ENCODE measurements at places on chromosomes 3 and 15. TPM values are rescaled to one million over a fixed set of nuclear protein-coding genes. Genes with fewer than 3 reads are reported as not detected.

Gene VIPR1
- total RNA-seq, result 320 TPM

Gene TMED3
- total RNA-seq, result 52.0 TPM

GRCh38 chr3:59553076-59553475 lies 503.3 kb upstream of the CFAP20DC start:
- H3K27ac ChIP-seq, result no peak overlapping the region
- no peaks in the 10 kb centered on the region for H3K27me3 ChIP-seq
- H3K36me3 ChIP-seq, result no peaks in the 10 kb centered on the region
- no peak overlapping the region for H3K4me3 ChIP-seq
- H3K4me1 ChIP-seq, result no peaks in the 10 kb centered on the region

DNA sequence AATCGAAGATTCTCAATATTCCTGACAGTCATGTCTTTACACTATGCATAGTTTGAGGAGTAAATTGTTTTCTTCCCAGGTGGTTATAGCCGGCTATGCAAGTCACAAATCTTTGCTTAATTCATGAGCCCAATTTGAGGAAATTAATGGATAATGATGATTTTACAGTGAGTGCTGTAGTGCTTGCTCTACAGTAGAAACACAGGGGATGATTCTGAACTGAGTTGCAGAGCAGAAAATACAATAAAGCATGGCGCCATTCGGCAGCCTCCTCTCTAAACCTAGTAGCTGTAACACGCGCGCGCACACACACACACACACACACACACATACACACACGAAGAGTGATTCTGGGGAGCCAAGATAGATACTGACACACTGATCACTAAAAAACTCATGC lies 181.7 kb upstream of the DPH6 start:
- H3K4me3 ChIP-seq, result no peak overlapping the region
- H3K36me3 ChIP-seq, result no peaks in the 10 kb centered on the region
- no peak overlapping the region for H3K27ac ChIP-seq
- no peaks in the 10 kb centered on the region for H3K4me1 ChIP-seq

DNA sequence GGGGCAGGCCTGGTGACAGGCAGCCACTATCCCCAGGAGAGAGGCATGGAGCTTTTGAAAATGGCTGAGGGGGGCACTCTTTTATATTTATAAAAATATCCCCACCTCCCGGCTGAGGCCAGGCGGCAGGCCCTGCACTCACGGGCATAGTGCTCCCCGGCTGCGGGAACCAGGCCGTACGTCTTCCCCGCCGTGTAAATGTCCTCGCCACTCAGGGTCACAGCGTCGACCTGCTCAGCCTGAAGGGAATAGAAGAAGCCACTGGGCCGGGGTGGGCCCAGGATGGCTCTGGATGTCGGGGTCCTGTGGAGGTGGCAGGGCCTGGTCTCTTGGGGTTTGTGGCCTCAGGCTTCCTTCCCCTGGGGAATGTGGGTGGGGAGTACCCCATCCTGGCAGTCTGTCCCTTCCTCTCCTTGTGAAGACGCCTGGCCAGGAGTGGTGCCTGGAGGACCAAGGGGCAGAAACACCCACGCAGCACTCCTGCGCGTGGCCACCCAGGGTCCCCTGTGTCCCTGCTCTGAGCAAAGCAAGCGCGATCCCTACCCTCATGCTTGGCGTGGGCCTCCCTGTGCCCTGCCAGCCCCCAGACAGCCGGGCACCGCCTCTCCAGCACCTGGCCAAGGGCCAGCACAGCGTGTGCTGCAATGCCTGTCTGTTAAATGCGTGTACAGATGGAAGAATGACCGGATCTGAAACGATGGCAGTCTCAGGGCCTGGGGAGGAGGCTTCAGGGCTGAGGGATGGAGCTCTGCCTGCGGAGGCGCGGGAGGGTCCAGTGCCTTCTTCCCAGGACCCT lies 18.9 kb downstream of the MELTF start:
- H3K27me3 ChIP-seq, result no peaks in the 10 kb centered on the region
- no peak overlapping the region for H3K27ac ChIP-seq
- no peak for DNase-seq
- no peaks in the 10 kb centered on the region for H3K36me3 ChIP-seq
- no peaks in the 10 kb centered on the region for H3K4me1 ChIP-seq
- no peak overlapping the region for H3K4me3 ChIP-seq

Gene SLTM
- total RNA-seq, result 112 TPM

Gene PLSCR4
- 27.5 TPM for total RNA-seq

Gene BCHE
- 5.0 TPM for total RNA-seq

All from Peyer's patch (tissue), 4 donors.